ENCODE measurements at places on chromosomes 3 and 15.

GRCh38 chr3:52230889-52231499, 5.5 kb upstream of the TLR9 start:
- DNase-seq, result no peak

DNA sequence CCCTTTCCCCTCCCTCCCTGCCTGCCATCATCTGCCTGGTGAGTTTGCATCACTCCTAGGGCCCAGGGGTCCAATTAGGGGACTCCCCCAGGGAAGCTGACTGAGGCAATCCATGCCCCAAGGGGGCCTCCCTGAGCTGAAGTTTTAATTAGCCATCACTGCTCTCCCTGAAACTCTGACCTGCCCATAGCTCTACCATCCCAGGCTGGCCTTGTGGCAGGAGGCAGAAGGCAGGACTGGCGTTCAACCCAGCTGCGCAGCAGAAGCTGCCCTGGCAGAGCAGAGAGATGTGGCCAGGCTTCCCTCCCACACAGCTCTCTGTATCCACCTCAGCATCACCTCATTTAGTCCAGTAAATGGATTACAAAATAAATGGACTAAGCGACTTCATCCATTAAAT, 7.7 kb upstream of the C15orf39 start:
- DNase-seq, result no peak

DNA sequence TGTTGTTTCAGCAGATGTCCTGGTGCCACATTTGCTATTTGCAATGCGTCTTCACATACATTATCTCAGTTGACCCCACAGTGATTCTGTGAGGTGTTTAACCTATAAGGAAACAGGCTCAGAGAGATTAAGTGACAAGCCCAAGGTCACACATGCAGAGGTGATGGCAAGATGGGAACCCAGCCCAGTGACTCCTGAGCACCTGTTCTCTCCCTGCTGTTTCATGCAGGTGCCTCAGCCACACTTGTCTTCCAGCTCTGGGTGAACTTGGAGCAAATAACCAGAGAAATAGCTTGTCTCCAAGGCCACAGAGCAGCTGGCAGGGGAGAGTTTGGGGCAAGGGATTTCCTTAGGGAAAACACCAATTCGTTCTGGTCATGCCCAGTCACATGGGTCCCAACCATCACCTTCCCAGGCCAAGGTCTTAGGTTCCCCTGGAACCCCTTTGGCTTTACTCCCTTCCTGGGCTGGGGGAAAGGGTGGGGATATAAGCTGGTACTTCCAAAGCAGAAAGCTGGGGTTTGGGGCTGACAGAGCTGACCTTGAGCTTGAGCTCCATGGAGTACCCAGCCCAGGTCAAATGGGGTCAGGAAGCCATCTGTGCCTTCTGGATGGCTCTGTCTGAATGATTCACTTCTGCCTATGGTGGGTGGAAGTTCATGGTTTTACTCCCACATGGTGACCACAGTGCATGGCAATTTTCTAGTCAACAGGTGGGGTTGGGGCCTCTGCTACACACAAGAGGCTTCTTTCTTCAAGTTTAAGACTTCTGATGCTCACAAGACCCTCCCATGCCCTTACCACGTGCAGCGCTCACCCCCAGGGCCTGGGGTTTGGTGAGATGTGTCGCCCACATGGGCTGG, 22.4 kb downstream of the LIPC start:
- DNase-seq, result no peak

- no peak for DNase-seq
Observed at GRCh38 chr15:68524753-68525584, 53.8 kb upstream of the CORO2B start.

Measured in CD4-positive, alpha-beta T cell treated with Interleukin-15 for 1 hour (primary cell).